ENCODE measurements at places on chromosomes 16 and 17.

GRCh38 chr17:69254187-69254586, 25.6 kb upstream of the ABCA10 start:
- DNase-seq, result no peak

DNA sequence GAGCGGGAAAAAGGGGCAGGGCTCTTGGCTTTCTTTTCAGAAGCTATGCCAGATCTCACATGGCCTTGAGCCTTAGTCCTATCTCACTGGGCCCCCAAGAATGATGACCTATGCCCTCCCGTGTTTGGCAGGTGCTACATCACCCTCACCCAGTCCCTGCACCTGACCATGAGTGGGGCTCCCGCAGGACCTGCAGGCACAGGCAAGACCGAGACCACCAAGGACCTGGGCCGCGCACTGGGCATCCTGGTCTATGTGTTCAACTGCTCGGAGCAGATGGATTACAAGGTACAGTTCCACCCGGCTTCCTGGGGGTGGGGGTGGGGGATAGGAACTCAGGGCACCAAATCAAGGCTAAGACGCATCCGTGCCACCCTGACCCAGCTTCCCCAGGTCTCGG, 120.9 kb downstream of the DNAH9 start:
- no peak for DNase-seq

DNA sequence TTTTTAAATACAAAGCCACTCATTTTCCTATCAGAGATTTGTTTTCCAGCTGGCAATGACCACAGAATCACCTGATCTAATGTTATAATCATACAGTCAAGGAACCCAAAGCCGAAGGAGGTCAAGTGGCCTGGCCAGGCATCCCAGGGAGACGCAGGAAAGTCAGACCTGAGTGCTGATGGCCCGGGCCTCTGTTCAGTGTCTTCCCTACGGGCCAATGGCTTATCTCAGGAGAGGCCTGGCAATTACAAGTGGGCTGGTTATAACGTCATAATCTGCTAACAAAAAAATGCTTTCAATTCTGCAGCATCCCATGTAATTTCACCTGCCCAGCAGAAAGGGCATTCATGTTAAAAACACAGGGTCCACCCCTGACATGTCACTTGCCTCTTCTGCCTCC, 43.5 kb downstream of the ARHGAP17 start:
- no peak for DNase-seq

- DNase-seq, result no peak
Measured at GRCh38 chr17:15944759-15945526, at the start of gene ADORA2B. ADORA2B (plus strand) TSS chr17:15945130; CDS start chr17:15945249, 119 bp downstream.

GRCh38 chr17:9755083-9755482, 36.3 kb downstream of the DHRS7C start:
- DNase-seq, result no peak

GRCh38 chr16:84022644-84023043, 20.0 kb downstream of the SLC38A8 start:
- no peak for DNase-seq

DNA sequence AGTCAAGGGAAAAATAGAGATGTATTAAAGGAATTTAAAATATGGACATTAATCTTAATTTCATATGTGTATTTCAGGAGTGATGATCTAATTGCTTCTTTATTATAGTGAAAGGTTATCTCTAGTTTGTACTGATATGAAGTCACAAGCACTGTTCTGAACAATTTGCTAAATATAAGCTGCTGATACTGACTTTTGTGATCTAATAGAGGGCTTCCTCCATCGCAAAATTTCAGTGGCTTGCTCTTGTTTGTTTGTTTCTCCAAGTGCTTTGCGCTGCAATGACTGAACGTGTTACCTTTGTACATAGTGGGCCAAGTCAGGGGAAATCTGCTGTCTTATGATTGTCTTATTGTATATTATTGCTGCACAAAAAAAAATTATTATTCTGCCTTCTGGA, 307.0 kb downstream of the KCNJ2 start:
- no peak for DNase-seq

GRCh38 chr16:81765111-81765919, 13.8 kb upstream of the PLCG2 start:
- DNase-seq, result no peak

DNA sequence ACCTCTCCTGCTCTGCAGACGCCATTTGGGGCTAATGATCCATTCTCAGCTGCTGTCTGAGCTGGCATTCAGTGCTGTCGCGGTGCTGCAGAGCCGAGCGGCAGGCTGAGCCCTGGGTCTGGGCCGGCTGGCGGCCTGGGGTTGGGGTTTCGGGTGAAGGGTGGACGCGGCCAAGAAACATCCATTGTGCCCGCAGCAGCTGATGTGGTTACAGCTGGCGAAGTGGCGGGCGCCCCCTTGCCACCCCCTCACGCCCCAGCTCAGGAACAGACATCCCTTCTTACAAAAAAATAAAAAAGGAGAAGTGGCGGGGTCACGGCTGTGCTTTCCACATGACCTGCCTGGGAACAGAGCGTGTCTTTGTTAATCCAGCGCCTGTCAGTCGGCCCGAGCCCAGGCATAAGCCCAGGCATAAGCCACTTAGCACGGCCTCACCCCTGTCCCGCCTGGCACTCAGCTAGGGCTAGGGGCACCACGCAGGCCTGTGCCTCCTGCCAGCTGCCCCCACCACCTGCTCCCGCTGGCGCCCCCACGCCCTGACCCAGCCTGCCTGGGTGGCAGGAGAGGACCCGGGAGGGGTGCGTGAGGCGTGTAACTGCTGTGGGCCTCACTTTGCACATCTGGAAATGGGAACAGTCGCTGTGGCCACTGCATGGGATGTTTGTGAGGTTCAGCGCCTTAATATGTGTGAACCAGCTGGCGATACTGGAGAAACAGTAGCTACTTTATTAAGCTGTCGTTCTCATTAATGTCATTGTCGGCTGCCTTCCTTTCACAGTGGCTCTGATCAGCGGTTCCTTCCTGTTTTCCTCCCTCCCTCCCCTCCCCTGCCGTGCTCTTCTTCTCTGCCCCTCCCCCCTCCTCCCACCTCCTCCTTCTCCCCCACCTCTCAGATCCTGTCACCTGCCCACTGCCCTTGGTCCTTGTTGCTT, 197.7 kb upstream of the CIBAR2 start:
- DNase-seq, result peak; percentile 59

- no peak for DNase-seq
Measured at GRCh38 chr17:73595931-73596330, 48.3 kb downstream of the SDK2 start.

GRCh38 chr16:28304214-28304613, 11.9 kb downstream of the SBK1 start:
- no peak for DNase-seq

GRCh38 chr17:17022456-17022855, 19.8 kb upstream of the MPRIP start:
- no peak for DNase-seq

- no peak for DNase-seq
Measured at GRCh38 chr17:44221862-44222111, 2.3 kb upstream of the UBTF start.

GRCh38 chr16:81493755-81494433, 49.3 kb downstream of the CMIP start:
- DNase-seq, result peak; percentile 78

GRCh38 chr17:67095803-67096202, 51.4 kb downstream of the CACNG1 start:
- no peak for DNase-seq

DNA sequence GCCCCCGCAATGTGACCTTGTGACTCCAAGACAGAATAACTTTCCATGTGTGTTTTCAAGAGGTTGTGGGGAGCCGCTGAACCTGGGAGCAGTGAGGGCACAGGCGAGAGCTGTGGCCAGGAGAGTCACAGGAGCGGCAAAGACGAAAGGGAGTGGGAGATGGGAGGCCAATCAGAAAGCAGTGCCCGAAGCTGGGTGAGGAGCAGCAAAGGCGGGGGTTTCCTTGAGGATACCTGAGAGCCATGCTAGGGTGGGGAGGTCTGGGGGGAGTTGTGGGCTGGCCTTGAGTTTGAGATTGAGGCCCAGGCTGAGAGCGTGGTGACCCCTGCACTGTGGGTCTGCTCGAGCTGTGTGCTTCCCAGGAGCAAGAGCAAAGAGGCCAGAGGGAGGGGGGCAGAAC, 23.2 kb upstream of the NPTX1 start:
- DNase-seq, result no peak

Measured in breast epithelium (tissue), 4 donors.